T1000 (cell line): ENCODE measurements at places on chromosomes 1 and 21.

DNA sequence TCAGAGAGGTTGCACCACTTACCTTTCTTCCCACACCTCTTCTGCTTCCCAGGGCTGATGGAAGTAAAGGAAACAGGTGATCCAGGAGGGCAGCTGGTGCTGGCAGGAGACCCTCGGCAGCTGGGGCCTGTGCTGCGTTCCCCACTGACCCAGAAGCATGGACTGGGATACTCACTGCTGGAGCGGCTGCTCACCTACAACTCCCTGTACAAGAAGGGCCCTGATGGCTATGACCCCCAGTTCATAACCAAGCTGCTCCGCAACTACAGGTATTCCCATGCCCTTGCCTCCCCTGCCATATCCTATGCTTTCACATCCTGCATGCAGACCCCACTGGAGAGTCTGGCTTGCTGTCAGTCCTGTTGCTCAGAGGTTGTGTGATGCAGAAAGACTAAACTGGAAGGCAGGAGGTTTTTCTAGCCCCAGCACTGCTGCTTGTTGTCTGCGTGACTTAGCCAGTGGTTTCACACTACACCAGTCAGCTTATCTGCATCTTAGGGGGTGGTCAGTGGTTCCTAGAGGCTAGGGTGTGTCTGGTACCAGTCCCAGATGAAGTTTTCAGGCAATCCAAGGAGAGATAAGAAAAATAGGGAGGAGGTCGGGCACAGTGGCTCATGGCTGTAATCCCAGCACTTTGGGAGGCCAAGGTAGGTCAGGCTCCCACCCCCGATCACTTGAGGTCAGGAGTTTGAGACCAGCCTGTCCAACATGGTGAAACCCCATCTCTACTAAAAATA, 10.2 kb downstream of the RHOC start:
- DNase-seq: no peak

- no peak for DNase-seq
These were observed 15.3 kb downstream of the RPS6KC1 start for GRCh38 chr1:213066363-213066762.

- no peak for DNase-seq
These were observed 311.5 kb downstream of the DUSP10 start for GRCh38 chr1:221430152-221430960.

- DNase-seq: no peak
These were observed 81.1 kb downstream of the LHX4 start for GRCh38 chr1:180311011-180311730.

GRCh38 chr1:229951856-229952534, 115.0 kb upstream of the GALNT2 start:
- no peak for DNase-seq

DNA sequence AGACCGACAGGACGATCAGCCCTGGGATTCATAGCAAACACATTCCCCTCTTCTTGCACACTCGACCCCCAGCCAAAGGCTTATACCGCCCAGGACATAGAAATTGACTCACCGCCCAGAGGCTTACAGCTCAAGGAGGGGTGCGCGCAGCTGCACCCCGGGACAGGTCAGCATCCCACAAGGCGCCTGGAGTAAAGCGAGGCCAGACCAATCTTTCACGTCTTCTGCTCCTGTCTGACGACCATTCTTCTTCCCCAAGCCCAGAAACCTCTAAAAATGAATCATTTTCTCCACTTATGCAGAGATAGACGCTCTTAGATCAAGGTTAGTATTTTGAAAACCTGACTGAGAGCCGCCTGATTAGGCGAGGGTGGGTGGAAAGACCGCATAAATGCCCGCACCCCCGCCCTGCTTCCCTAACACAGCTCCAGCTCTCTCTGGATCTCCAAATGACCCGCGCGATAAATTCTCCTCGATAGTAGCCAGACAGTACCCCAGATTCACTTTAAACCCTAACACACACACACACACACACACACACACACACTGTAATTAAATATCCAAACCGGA, 1.9 kb upstream of the LHX8 start:
- no peak for DNase-seq

DNA sequence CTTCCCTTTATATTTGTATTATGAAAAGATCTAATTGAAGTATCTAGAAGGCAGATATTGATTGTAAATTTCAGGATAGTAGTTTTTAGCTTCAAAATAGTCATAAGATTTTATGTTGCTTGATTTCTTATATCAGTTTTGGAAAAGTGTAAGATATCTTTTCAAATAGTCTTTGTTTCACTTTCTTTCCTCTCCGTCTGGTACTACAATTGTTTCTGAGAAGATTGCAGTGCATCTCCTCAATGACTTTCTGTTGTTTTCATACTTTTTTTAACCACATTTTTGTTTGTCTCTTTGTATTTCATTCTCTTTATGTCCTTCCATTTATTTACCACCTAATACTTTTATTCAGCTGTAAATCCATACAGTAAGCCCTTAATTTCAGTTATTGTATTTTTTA, 964.6 kb upstream of the B3GALT2 start:
- no peak for DNase-seq

GRCh38 chr1:238153939-238154338, 263.2 kb upstream of the ZP4 start:
- DNase-seq: no peak

GRCh38 chr1:107789817-107790524, 175.0 kb downstream of the VAV3 start:
- DNase-seq: no peak

- DNase-seq: no peak
These were observed 361.1 kb downstream of the HHAT start for GRCh38 chr1:210689826-210690225.

- no peak for DNase-seq
These were observed 134.0 kb downstream of the HIVEP3 start for GRCh38 chr1:41784531-41785274.

GRCh38 chr1:160045653-160046052, 13.9 kb upstream of the PIGM start:
- no peak for DNase-seq

- no peak for DNase-seq
These were observed 2.1 kb downstream of the PFKL start for GRCh38 chr21:44301961-44302406.

GRCh38 chr1:41535716-41536115, 51.2 kb upstream of the EDN2 start:
- no peak for DNase-seq

DNA sequence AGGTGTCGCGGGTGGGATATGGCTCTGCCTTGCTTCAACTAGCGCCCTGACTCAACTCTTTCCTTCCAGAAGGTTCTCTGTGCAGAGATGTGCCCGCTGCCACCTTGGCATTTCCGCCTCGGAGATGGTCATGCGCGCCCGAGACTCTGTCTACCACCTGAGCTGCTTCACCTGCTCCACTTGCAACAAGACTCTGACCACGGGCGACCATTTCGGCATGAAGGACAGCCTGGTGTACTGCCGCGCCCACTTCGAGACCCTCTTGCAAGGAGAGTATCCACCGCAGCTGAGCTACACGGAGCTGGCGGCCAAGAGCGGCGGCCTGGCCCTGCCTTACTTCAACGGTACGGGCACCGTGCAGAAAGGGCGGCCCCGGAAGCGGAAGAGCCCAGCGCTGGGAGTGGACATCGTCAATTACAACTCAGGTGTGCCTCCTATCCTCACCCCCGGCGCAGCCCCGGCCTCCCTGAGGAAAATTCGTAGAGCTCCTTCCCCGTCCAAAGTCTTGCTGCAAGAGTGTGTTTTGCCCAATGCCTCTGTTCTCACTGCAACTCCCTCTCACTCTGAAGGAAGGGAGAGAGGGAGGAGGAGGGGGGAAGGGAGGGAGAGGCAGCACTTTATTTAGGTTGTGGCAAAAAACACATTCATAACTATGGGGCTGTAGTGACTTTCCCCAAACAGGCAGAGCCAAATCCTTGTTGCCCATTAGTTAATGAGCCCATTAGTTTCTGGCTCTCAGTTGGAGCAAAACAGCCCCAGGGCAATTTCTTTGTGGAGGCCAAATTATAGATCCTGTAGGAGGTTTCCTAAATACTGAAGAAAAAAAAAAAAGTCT, 4.3 kb downstream of the LHX9 start:
- no peak for DNase-seq

DNA sequence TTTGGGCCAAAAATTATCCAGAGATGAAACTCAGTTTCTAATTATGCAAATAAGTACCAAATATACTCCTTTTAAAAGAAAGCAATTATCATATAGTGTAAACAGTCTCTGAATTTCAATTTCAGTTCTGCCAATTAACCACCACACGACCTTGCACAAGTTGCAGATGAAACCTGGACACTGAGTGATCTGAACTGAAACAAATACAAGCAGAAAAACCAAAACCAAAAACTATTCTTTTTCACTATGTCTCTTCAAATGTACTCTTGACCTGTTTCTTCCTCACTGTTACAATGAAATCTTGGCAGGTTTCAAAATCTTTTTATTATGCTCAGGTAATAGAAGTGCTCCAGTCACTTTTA, 79.2 kb downstream of the TYW3 start:
- no peak for DNase-seq

DNA sequence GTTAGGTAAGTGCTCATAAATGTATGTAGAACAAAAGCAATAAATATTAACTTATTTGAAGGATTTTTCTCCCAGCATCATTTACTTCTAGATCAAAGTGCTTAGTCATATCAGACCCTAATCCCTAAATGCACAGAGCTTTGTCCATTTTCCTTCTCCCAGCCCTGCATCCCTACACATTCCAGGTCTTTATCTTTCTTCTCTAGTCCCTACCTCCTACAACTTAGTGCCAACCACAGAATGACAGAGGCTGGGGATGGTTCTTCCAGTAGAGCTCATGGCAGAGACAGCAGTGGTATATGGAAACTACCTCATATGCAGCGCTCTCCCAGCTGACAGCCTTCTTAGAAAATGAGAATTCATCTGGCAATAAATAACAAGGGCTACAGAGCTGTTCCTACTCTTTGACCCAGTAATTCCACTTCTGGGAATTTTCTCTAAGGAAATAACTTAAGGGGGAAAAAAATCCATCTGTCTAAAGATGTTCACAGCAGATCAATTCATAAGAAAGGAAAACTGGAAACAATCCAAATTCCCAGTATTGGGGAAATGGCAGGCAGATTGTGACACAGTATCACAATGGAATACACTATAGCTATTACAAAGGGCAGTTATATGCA, 62.9 kb upstream of the ROR1 start:
- DNase-seq: no peak

DNA sequence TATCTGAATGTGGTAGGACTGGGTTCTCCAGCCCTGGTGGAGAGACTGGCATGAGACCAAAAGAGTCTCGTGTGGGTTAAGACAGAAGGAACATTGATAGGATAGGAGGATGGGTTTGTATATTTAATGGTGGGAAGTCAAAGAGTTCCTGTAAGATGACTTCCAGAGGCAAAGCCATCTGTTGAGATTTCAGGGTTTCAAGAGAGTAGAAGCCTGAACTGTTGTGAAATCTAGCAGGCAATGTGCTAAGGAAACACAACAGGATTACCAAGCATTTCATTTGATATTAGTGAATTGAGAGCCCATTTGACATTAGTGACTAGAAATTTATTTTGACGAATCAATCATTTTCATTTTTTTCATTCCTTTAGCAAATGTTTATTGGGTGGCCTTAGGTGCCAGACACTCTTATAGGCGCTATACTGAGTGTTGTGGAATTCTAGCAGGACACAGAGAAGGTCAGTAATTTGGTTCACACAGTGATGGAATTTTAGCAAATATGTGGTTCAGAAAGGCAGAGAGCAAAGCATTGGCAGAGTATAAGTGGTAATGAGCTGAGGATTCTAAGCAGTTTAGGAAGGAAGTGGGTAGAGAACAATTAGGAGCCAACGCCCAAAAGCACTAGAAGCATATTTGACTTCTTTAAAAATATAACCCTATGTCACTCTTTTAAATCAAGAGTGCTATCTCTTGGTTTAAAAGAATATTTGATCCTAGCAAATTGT, 149.3 kb downstream of the AK5 start:
- DNase-seq: no peak

GRCh38 chr1:179831852-179832699, 45.5 kb downstream of the TOR1AIP2 start:
- DNase-seq: no peak

- DNase-seq: no peak
These were observed 140.9 kb downstream of the TGFBR3 start for GRCh38 chr1:91744953-91745639.

DNA sequence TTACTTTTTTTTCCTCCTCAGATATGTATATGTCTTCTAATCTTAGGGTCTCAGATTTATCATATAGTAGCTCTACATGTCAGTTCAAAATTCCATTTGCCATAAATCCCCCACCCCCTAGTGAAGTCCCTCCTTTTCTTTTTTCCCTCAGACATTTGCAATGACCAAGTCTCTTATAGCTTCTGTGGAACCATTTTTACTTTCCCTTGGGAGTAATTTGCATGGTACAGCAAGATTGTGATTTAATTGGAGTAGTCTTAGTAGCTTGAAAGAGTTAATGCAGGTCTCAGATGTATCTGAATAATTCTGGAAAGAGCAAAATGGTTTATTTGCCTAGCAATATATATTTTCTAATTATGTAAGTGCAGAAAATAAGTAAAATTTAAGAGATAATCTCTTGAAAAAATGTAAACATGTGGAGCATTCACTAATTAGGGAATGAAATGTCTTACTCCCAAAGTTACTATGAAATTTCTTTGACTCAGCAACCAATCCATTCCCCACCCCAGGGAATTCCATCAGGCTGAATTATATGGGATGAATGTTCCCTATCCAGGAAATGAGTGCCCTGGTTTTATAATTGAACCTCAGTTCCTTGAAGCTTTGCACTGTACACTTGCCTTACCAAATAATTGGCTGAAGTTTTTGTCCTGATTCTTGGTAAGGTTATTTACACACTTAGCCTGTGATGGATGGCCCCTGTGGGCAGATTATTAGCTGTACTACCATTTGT, 267.0 kb downstream of the DNM3 start:
- DNase-seq: no peak

DNA sequence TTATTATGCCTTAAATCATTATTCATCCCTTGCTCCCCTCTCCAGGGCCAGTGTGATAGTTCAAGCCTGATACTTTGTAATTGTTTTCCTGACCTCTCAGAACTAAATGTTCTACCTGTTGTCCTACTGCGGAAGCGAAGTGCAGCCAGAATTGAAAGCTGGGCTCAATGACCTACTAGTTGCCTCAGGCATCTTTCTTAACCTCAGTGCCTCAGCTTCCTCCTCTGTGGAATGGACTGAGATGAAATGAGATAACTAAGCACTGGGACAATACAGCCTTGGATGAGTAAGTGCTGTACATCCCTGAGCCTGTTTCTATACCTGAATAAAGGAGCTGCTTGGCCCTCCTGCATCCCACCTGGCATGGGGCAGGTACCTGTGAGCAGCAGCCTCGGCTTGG, 26.4 kb downstream of the COL16A1 start:
- DNase-seq: no peak

DNA sequence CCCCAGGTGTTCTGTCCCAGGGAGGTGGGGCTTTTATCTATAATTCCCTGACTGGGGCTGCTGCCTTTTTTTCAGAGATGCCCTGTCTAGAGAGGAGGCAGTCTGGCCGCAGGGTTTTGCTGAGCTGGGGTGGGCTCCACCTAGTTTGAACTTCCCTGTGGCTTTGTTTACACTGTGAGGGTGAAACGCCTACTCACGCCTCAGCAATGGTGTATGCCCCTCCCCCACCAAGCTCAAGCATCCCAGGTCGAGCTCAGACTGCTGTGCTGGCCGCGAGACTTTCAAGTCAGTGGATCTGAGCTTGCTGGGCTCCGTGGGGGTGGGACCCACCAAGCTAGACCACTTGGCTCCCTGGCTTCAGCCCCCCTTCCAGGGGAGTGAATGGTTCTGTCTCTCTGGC, 124.3 kb downstream of the CENPF start:
- DNase-seq: no peak

- DNase-seq: no peak
These were observed 137.1 kb downstream of the DPYD start for GRCh38 chr1:97783751-97784150.

- no peak for DNase-seq
These were observed 6.2 kb upstream of the CPLANE2 start for GRCh38 chr1:16243215-16243610.

GRCh38 chr1:87295445-87296110, 33.1 kb upstream of the LMO4 start:
- DNase-seq: no peak
